ENCODE measurements at places on chromosomes 5 and 9. TPM values are rescaled to one million over a fixed set of nuclear protein-coding genes. Genes with fewer than 3 reads are reported as not detected.

IQGAP2 gene
- 53.9 TPM for total RNA-seq

FOXE1 gene
- total RNA-seq = not detected

GCNT1 gene
- total RNA-seq = 24.8 TPM

DNA sequence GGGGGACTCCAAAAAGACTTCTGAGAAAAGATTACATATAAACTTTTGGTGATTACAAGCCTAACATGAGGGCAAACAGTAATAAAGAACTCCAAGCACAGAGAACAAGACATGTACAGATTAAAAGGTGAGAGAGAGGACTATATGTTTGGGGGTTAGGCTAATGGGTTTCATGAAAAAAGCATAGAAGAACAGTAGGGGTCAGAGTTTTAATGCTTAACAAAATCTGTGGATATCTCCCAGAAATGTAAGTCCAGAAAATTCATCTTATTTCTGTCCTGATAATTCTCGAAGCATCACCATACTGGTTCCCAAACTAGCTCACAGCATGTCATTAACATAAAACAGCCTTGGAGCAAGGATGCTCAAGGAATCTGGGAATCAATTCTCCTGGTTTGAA lies 137.2 kb downstream of the ARRDC3 start:
- DNase-seq = no peak

- DNase-seq = no peak
These were observed 92.0 kb downstream of the SNCAIP start for GRCh38 chr5:122404018-122404417.

DNA sequence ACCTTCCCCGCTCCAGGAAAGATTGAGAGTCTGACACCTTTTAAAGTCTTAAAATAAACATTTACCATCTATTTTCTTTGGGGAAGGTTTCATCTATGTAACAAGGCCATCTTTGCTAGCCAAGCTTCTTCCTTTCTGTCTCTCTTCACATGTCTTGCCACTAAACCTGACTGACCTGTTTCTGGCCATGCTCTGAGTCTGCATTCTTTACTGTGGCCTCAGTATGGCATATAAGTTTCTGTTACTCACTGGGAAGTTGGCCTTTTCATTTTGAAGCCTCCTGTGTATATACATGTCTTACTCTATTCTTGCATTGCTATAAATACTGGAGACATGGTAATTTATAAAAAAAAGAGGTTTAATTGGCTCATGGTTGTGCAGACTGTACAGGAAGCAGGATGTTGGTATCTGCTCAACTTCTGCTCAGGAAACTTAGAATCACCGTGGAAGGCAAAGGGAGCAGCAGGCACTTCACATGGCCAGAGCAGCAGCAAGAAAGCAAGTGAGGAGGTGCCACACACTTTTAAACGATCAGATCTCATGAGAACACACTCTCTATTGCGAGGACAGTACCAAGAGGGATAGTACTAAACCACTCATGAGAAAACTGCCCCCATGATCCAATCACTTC lies 48.1 kb downstream of the KCNV2 start:
- no peak for DNase-seq

GRCh38 chr9:4674783-4675182 lies 4.6 kb upstream of the CDC37L1 start:
- no peak for DNase-seq

- no peak for DNase-seq
These were observed 7.2 kb upstream of the PSD2 start for GRCh38 chr5:139788294-139788910.

DNA sequence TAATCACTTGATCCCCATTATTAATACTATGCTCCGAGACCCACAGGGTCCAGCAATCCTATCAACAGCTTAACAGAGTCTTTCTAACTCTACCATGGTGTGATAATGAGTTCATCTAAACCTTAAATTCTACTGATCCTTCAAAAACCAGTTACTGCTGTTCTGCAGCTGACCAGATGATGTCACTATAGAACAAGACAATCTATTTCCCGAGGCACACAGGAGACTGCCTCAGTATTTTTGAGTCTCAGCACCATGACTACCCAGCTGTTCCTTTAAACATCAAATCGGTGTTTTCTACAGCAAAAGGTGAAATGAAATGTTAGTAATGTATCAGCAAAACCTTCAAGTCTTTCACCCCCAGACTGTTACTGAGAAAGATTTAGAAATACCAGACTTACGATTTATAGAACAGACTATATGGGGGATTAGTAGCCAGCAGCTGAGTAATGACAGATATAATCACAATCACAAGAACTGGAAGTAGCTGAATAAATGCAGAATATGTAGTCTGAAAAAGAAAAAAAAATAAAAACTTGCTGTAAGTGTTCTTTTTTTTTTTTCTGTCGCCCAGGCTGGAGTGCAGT lies 16.9 kb downstream of the DNAJC18 start:
- DNase-seq = no peak

DNA sequence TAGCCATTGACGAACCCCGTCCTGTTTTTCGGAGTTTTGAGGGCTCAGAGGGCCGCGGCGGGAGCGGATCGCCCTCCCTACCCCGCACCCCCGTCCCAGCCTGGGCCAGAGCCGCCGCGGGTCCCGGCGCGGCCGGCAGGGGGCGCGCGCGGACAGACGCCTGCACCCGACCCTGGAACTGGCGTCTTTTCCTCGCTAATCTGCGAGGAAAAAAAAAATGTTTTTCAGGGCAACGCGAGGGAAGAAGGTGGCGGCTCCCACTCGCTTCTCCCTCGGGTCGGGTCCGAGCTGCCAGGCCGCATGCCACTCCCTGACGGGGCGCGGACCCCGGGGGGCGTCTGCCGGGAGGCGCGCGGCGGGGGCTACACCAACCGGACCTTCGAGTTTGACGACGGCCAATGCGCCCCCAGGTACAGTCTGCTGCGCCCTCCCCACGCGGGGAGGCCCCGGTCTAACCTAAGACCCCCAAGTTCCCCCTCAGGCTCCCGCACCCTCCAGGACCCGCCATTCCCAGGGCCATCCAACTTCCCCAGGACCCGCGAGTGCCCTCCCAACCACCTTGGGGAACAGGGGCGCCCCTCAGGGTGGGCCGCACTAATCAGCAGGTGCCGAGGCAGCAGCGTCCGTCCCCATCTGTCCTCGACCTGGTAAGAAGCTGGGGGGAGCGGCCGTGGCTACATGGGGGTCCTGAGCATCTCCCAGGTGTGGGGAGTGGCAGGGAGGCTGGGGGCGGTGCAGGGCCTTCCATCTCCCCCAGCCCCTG lies at the start of gene KCNT1:
Gene KCNT1 (plus strand): TSS at position 227 of the 763 bp plus-strand sequence. CDS start 74 bp downstream, at position 301.
- no peak for DNase-seq

DNA sequence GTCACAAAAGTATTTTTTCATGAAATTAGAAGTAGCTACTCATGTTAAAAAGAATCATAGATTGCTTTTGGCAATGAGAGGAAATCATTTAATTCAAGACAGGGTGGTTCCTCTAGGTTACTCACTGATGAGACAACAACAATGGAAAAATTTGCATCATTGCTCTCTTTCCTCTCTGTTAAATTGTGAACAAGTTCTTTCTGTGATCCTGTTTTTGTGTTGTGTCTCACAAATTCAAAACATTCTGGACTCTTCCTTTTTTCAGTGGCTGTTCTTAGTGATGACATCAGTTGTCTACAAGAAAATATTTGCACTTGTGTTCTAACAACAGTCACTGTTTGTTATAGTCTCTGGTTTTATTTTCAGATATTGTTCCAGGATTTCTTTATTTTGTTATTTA lies 95.3 kb downstream of the XRCC4 start:
- no peak for DNase-seq

DNA sequence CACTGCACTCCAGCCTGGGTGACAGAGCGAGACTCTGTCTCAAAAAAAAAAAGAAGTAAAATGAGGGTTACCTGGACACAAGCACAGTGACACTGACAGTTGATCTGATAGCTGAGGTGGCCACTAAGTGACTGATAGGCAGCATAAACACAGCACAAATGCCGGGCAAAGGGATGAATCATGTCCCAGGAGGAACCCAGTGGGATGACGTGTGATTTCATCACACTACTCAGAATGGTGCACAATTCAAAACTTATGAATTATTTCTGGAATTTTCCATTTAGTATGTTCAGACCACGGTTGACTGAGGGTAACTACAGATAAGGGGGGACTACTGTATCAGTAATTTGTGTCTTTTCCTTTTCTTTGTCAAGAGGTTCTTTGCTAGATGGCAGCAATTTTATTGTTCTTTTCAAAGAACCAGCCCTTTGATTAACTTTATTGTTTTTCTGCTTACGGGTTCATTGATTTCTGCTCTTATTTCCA lies 34.3 kb upstream of the RNF130 start:
- peak; percentile 6 for DNase-seq

GRCh38 chr5:141934099-141934844 lies 10.6 kb downstream of the DELE1 start:
- DNase-seq = no peak

DNA sequence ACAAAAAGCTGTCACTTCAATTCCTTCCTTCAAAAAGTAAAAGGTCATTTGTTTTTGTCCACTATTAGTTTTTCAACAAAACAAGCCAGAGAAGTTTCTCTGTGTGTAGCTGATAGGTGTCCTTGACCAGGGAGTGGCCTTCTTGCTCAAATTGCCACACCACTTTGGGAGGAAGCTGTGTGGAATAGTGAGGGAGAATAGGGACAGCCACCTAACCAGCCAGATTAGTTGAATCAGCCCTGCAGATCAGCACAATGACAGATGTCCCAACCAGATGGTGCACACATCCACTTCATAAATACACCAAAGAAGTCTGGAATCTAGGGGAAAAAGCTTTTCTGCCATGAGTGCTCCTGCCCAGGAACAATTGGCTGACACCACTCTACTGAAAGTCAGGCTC lies 37.2 kb downstream of the NREP start:
- DNase-seq = no peak

DNA sequence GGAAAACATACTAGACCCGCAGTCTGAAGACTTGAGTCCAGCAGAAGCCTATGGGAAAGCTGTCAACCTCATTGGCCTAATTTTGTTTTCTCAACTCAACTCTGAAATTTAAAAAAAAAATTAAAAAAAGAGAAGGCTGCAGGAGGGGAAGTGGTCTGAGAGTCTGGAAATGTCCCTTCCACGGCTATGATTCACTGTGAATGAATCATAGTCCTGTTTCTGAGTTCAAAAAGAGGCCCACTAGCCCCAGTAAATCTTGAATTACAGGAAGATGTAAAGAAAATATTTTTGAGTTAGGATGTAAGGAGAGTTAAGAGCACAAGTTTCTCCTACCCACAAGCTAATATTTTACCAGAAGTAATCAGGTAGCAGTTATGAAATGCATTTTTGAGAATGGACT lies 565.5 kb upstream of the DMAC1 start:
- no peak for DNase-seq

DNA sequence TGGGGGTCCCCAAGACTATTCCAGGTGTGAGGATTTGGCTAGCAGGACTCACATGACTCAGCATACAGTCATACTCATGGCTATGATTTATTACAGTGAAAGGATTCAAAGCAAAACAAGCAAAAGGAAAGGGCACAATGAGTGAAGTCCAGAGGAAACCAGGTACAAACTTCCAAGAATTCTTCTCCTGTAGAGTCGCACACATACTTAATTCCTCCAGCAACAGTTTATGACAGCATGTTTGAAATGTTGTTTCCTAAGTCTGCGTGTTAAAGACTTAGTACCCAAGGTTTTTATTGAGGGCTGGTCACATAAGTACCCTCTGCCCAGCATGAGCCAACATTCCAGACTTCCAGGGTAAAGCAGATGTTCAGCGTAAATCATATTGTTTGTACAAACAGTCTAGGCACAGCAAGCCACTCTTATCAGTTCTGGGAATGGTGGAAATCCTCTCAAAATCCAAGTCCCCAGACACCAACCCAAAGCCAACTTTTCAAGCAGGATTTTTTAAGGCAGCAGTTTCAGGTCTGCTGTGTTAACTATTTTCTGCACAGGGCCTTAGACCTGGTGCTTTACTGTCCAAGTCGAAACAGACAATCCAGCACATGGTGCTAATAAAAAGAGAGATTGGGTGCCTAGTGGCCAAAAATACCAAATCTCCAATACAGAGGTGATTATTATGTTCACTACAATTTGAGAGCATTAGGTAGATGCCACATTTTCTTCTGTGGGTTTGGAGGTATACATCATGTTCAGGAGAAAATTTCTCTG lies 18.6 kb upstream of the RICTOR start:
- no peak for DNase-seq

DNA sequence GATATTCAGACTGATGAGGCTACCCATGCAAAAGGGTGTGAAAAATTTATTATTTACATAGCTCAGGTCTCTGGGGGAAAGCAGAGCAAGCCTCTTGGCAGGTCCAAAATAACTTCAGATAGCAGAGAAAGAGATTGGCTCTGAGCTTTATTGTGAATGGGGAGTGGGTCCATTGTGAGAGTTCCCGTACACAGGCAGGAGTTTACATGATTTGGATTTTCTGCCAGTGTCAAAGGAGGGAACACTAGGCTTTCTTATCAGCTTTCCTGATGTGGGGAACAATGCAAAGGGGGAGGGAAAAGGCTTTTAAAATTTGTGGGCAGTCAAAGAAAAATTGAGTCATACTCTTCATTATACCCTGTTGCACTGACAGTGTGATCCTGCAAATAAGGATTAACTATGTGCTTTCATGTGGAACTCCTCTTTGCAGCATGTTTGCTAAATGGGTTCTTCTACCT lies 615.0 kb upstream of the RIOK2 start:
- DNase-seq = no peak

DNA sequence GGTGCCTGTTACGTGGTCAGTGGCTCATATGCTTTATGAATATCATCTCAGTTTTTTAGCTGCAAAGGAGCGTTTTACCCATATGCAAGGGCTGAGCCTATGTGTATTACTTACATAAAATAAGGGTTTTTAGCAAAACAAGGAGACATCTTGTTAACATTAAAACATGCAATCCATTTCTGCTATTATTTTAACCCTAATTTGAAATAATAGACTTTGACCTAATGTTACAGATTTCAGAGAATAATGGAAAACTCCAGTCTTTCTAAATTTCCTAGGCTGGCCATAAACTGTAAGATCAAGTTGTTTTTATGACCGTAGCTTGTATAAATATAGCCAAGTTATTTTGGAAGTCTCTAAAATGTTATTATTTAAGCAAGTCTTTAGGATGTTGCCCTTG lies 121.1 kb upstream of the SEMA6A start:
- DNase-seq = no peak

DNA sequence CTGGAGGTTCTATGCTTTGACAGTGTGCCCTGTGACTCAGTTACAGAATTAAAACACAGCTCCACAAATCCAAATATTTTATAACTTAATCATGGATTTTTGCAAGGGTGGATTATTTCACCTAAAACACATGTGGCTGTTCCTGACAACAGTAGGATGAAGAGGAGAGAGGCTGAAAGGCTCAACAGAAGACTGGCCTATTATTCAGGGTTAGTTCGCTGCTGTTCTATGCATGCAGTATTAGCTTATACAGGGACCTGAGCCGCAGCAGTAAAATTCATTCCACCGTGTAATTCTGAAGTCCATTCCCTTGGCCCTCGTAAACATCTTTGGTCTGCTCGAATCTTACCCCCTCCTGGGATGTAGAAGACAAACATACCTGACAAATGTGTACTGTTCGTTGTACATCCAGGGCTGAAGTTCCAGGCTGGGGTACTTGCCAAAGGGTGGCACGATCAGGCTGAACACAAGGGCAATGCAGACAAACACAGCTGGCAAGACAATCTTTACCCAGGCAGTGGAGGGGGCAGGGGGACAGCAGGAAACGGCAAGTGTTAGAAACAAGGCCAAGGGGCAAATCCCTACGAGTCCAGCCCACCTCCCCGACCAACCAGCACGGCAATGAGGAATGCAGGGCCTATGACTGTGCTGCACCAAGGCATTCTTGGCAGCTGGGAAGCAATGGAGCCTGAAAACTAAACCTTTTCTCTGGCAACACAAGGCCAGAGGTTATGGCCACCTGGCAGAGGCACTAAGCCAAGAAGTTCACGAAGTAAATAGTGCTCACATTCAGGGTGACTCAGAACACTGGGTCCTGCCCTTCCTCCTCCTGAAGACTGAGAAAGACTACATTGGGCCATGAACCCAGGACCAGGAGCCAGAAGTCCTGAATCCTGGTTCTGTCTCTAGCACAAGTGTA lies 46.8 kb downstream of the NIPSNAP3B start:
- no peak for DNase-seq
